HS-27A (cell line): ENCODE measurements at places on chromosomes 6 and 20.

GRCh38 chr6:134424165-134424797 lies 106.4 kb upstream of the SGK1 start:
- no peak for DNase-seq

DNA sequence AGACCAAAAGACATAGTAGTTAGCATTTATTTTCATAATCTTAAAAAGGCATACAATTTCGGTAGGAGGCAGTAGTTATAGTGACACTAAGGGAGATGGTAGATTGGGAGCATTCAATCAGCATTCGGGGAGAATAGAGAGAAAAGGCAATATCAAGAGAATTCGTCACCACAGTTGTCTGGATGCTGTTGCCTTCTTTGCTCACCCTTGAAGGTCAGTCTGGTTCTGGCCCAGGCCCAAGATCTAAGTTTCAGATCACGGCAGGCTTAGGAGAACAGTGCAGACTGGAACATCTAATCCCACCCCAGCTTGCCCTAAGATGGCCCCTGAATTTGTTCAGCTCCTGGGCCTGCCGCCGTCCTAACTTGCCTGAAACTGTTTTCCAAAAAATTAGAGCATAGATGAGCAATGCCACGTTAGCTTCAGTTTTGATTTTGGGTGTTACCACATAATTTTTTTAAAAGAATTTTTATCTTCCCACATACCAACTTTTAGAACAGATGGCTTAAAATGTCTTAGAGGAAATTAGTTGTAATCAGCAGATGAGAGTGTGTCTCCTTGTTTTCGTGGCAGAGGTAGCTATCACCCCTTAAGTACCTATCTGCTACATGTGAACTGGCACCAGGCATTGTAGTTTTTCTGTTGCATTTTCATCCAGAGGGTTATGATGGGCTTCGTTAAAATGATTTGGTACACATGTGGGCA lies 8.3 kb upstream of the CEP85L start:
- no peak for DNase-seq

GRCh38 chr6:13566500-13566899 lies 7.9 kb upstream of the SIRT5 start:
- DNase-seq: no peak

- peak; percentile 83 for DNase-seq
Measured at GRCh38 chr20:53926428-53927028, 143.9 kb downstream of the BCAS1 start.

- no peak for DNase-seq
Measured at GRCh38 chr6:128202169-128202765, 301.4 kb upstream of the THEMIS start.

DNA sequence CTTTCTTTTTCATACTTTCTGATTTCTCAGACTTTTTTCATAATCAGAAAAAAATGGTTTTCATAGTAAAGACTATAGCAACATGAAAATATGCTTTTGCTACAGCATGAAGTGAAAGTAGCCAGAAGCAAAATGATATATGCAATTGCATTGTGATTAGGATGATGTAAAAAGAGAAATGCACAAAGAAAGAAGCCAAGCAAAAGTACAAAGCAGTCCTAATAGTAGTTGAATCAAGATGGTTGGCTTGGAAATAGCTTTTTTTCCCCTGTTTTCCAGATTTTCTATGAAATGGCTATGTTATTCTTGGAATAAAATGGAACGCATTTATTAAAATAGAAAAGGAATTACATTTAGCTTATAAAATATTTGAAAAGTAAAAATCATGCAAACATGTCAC lies 77.3 kb downstream of the SEL1L2 start:
- no peak for DNase-seq
